ENCODE measurements at places on chromosomes 13 and 19. TPM values are rescaled to one million over a fixed set of nuclear protein-coding genes. Genes with fewer than 3 reads are reported as not detected.

- DNase-seq = peak; percentile 48
These were observed 135.3 kb downstream of the RFC3 start for GRCh38 chr13:33953203-33953602.

DNA sequence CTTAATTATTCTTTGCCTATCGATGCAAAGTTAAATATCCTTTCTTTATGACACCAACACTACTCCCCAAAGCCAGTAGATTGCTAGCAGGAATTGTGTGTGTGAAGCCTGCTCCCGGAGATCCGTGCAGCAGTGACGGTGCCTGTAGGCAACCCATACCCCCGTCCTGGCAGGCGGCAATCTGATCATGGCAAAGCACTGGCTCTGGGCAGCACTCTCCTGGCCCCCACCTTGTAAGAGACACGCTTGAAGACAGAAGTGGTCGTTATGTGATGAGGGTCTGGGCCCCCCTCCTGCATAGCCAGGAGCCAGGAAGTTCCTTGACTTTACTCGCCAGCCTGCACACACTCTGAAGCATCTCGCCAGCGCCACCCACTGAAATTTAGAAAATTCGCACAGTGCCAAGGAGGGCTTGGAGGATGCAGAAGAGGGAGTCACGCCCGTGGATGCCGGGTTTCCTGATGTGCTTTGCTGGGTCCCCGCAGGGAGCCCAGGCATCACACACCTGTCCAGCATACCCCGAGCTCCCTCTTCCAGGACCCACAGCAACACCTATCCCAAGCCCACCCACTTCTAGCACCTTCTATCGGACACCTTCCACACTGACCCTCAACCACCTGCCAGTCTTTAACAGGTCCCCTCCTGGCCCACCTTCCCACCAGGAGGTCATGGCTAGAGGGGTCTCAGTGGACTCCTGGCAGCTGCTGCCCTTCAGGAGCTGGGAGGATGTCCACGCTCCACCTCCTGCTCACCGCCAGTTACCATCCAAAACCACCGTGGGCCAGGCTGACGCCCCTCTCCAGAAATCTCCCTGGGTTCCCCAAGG is 54.5 kb downstream of the CEBPG start:
- DNase-seq = no peak

- no peak for DNase-seq
These were observed 119.4 kb upstream of the NBEA start for GRCh38 chr13:34822650-34823049.

MVB12A gene
- total RNA-seq = 72.1 TPM

FAAP24 gene
- 3.2 TPM for total RNA-seq

Data from HT1080 (cell line).